ENCODE measurements at places on chromosomes 16 and 17.

- no peak for DNase-seq
Measured at GRCh38 chr16:57572978-57573728, 30.7 kb downstream of the ADGRG5 start.

DNA sequence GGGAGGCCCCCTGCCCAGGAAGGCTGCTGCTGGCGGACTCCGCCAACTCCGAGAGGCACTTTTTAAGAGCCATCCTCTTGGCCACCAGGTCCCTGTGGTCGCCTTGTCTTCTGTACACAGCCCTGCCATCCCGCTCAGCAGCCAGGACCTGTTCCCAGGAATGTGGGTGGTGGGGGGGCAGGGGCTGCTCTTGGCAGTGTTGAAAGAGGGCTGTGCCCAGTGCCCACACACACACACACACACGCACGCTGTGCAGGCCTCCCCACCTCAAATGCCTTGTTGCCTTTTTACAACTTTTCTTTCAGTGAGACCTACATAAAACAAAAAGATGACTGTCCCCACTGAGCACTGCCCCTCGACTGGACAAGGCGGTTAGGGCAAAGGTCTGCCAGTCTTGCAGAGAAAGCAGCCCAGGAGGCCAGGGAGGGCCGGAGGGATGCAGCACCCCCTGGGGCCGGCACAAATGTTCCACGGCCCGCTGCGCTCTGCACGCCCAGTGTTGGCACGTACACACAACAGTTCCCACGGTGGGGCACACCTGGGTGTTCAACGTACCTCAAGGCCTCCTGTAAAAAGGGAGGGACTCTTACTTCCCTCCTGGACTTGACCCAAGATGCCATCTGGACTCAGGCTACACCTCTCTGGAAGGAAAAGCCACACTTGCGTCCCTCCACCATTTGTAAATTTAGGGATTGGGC, 18.5 kb upstream of the PITPNA start:
- DNase-seq: no peak

DNA sequence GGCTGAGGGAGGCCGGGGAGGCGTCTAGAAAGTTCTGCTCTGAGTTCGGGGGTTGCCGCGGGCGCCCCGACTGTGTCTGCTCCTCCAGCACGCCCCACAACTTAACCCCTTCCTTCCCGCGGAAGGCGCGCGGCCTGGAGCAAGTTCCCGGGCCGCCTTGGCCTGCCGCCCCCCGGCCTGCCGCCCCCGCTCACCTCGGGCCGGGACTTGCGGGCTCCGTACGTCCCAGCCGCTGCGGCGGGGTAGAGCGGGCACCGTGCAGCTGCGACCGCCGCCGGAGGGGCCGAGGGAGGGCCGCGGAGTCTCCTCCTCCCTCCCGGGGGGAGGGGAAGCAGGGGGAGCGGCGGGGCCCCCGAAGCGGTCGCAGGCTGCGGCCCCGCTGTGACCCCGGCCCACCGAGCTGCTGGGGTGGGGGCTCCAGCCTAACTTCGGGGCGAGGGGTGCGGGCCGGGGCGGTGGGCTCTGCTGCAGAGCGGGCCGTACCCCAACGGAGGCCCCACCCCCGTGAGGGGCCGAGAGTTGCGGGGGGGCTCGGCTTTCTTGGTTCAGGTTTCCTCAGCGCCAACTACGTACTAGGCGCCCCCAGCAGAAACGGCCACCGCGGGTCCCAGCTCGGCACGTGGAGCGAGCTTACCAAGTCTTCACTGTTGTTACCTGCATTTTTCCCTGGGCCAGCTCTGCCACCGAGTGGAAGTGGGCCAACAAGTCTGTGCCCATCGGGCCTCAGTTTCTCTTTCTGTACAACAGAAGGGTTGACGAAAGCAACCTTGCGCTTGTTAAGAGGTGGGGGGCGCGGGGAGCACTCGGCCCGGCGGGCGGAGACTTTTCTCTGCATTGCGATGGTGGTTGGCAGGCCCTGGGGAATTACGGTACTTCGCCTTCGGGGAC, at the start of gene CCDC102A:
TSS of gene CCDC102A (minus strand) at position 266 of the 888 bp plus-strand sequence. CDS start 7,394 bp downstream, outside the sequence.
- peak; percentile 64 for DNase-seq

- DNase-seq: no peak
Measured at GRCh38 chr16:78768226-78768625, 668.8 kb downstream of the WWOX start.

GRCh38 chr17:51120739-51121619, at the start of gene SPAG9:
TSS of gene SPAG9 (minus strand) at chr17:51120868. CDS start at chr17:51120656, 212 bp downstream.
- peak; percentile 89 for DNase-seq

DNA sequence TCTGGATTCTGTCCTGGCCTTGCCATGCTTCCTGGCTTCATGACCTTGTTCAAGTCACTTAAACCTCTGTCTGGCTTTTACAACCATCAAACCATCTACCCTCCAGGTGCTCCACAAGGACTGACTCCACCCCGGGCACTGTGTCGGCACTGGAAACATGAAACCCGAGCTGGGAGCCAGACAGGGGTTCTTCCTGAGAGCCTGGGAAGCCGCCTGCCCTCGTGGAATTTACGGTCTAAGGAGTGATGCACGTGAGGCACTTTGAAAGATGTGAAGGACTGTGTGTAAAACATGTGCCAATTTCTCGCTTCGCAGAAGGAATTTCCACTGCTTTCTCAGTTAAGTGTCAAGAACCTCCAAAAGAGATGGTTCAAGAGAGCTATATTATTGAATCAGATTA, 11.6 kb downstream of the CDK5R1 start:
- DNase-seq: no peak

- no peak for DNase-seq
Measured at GRCh38 chr16:21937336-21937829, 15.8 kb upstream of the UQCRC2 start.

DNA sequence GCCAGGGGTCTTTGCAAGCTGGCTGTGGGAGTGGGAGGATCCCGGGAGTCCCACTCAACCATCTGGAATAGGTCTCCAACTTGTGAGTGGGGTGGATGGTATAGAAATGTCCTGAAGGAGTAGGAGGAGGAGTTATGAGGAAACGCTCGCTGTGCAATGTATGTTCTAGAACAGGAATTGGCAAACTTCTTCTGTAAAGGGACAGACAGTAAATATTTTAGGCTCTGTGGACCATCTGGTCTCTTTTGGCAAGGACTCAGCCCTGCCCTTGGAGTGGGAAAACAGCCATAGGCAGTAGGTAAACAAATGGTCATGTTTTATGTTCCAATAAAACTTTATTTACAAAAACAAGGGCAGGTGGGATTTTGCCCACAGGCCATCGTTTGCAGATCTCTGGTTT, 149.2 kb downstream of the NPIPB5 start:
- DNase-seq: no peak

GRCh38 chr17:76751416-76751993, 13.6 kb downstream of the MFSD11 start:
- DNase-seq: no peak

DNA sequence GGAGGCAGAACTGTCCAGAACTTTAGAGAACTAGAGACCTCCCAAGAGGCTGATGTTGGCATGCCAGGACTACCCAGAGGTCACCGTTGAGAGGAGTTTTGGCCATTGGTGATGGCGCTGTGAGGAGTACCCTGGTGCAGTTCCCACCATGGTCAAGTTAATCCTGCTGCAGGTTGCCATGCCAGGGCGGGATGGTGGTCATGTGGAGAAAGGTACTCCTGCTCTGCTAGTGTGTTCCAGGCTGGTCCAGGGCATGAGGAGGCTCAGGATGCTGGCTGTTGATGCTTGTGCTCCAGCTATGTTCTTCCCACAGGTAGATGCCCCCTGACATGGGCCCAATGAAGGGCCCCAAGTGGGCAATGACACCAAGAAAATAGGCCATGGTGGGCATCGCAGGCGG, 4.1 kb upstream of the PHF12 start:
- DNase-seq: no peak

DNA sequence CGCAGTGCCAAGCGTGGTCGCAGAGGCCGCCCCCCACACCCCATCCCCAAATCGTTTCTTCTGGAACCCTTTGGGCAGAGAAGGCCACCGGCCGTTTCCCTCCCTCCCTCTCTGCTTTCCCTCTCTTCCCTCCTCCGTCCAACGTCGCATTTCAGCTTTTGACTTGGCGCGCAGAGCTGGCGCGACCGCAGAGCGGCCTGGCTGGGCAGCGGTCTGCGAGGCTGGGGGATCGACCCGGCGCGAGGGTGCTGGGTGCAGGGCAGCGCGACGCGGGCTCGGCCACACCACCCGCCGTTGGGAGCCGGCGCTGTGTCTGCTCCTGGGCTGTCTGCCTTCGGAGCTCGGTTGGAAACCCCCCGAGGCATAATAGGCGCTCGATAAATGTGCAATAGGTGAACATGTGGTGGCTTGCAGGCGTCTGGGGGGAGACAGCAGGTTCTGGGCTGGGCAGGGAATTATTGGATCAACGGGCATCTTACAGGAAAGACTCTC, 2.8 kb upstream of the NTN3 start:
- DNase-seq: no peak

- DNase-seq: no peak
Measured at GRCh38 chr16:17496891-17497290, 26.1 kb upstream of the XYLT1 start.

GRCh38 chr17:5237541-5238016, 2.9 kb upstream of the SCIMP start:
- DNase-seq: no peak

- DNase-seq: peak; percentile 42
Measured at GRCh38 chr17:57552114-57552624, 192.9 kb downstream of the CCDC182 start.

Data from kidney glomerular epithelial cell (primary cell).